ENCODE measurements at places on chromosomes 2 and 18. TPM values are rescaled to one million over a fixed set of nuclear protein-coding genes. Genes with fewer than 3 reads are reported as not detected.

PIEZO2 gene
- 4.0 TPM for total RNA-seq

DNA sequence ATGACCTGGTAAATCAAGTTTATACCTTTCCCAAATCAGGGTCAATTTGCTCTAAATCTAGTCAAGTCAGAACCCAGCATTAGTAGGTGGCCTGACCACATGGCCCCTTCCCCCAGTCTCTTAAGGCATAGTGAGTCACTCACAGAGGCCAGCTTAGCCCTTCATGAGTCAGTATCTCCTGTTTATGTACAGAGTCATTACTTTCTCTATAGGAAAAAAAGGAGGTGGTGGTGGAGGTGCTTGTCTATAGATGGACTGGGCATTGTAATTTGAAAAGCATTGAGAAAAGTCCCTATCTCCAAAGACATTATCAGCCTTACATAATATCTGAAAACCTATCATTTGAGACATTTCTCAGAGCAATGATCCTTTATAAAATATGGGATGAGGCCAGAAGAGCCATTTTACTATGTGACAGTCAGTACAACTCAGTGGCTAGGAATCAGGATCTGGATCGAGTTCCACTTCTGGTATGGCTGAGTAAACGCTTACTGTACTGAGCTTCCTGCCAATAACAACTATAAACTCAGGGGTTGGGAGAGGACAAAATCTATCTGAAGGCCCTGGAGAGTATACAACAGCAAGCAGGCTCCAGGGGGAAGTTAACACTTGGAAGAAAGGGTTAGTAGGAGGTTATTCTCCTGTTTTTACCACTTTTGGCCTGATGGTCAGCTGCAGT lies 22.5 kb upstream of the SIGLEC15 start:
- no peak overlapping the region for H3K27ac ChIP-seq
- no peak overlapping the region for H3K4me3 ChIP-seq

GRCh38 chr2:159944874-159945273 lies 117.5 kb downstream of the PLA2R1 start:
- no peaks in the 10 kb centered on the region for H3K27me3 ChIP-seq
- no peak overlapping the region for H3K27ac ChIP-seq
- H3K4me1 ChIP-seq = no peaks in the 10 kb centered on the region
- H3K4me3 ChIP-seq = no peak overlapping the region
- no peak for DNase-seq

GRCh38 chr18:10500038-10500437 lies 25.8 kb upstream of the NAPG start:
- H3K27ac ChIP-seq = no peak overlapping the region
- DNase-seq = no peak
- H3K27me3 ChIP-seq = no peaks in the 10 kb centered on the region
- H3K4me3 ChIP-seq = no peak overlapping the region

GRCh38 chr18:366466-367061 lies 98.7 kb upstream of the THOC1 start:
- H3K27me3 ChIP-seq = no peaks in the 10 kb centered on the region
- H3K27ac ChIP-seq = no peak overlapping the region
- no peaks in the 10 kb centered on the region for H3K36me3 ChIP-seq

Data from Peyer's patch (tissue), 4 donors.